GM12878 (cell line): ENCODE measurements at places on chromosomes 11 and 22.
A peak's percentile ranks its signal among the peaks of the same experiment; 100 is the strongest.

GRCh38 chr11:124875401-124875800, 10.2 kb downstream of the ROBO3 start:
- no peak for DNase-seq

DNA sequence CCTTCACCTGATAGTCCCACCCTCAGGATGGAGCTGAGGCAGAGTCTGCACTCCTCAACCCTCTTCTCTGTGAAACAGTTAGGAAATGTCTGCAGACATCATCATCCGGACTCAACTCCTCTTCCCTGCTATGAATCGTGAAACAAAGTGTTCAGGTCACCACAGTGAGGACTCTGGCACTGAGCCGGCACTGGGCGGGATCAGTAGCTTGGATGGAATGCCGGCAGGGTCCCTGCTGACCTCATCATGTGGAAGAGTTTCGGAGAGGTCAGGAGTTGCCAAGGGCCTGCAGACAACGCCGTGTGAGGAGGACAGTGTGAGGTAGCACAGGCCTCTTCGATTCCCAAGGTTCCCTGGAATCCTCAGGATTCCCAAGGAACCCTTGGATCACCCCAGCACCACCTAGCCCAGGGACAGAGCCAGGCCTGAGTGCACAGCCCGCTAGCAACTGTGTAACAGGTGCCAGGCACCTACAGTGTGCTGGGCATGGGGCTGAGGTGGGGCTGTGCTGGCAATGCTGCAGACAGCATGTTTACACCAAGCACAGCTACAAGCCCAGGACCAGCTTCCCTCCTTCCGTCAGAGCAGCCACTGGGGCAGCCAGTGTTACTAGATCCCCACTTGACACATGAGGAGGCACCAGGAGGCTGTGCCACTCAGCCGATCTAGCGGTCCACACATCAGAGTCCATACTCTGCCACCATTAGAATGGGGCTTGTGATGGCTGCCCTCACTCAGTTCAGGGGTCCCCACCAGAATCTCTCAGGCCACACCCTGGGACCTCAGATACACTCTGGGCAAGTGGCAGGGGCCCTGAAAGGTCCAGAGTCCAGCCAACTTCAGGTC, 693 bp upstream of the LINC01488 start:
- no peak for DNase-seq

DNA sequence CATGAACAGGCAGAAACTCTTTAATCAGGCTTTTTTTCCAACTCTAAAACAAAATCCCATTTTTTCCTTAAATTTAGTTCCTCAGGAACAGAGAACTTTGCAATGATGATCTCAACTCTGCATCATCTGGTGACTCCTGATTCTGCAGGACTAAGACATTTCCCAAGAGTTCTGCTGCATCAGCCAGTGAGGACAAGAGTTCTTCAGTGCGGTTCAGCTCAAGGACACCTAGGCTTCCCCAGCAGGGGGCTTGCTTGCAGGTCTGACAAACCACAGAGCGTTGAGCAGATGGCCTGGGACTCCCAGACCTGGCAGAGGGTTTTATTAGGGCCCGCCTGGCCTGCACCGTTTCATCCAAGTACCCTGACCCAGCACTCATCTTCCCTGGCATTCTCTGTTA, 6.4 kb downstream of the CDCA5 start:
- no peak for DNase-seq

GRCh38 chr11:34890812-34891211, 25.4 kb downstream of the APIP start:
- DNase-seq, result no peak

DNA sequence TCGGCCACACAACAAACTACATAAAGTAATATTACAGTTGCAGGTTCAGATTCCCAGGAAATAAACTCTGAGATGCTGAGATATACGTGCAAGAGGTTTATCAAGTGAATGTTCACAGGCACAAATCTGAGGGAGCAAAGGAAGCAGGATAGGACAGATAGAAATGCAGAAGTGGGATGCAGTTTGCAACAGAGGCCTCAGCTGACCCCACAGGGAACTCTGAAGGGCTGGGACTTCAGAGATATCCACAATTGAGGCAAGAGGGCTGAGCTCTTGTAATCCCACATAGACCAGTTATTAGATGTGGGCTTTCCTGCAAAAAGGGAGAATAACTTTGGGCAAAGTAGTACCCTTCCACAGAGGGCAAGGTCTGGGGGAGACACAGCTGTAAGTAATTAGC, 25.4 kb upstream of the ARHGAP20 start:
- DNase-seq, result no peak

DNA sequence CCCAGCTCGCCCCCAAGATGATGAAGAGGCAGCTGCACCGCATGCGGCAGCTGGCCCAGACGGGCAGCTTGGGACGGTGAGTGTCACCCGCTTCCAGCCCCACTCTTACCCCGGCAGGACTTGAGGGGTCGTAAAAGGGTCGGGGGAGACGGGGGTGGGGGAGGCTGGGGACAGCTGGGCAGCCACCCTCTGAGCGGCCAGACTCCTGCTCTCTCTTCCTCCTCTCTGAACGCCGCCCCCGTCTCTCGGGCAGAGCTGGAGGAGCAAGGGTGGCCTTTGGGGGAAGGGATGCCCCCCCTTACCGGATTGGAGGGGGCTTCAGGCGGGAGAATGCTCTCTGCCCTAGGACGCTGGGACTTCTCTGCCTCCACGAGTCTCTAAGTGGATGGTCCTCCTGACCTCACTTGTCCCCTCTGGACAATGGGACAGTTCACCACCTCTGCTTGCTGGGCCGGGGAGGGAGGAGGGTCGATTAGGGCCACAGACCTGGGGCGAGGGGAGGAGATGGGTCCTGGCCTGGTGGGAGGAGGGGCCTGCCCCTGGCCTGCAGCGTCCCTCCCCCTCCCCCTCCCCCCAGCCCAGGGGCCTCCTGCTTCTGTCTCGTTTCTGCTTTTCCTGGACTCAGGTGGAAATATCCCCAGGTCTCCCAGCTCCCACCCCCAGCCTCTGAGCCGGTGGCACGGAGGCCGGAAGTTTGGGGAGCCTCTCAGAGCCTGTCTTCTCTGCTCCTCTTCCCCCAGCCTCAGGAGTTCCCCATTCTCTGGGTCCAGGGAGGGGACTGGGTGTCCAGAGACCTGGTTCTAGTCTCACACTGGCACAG, 512 bp downstream of the SH3BP1 start:
- no peak for DNase-seq

DNA sequence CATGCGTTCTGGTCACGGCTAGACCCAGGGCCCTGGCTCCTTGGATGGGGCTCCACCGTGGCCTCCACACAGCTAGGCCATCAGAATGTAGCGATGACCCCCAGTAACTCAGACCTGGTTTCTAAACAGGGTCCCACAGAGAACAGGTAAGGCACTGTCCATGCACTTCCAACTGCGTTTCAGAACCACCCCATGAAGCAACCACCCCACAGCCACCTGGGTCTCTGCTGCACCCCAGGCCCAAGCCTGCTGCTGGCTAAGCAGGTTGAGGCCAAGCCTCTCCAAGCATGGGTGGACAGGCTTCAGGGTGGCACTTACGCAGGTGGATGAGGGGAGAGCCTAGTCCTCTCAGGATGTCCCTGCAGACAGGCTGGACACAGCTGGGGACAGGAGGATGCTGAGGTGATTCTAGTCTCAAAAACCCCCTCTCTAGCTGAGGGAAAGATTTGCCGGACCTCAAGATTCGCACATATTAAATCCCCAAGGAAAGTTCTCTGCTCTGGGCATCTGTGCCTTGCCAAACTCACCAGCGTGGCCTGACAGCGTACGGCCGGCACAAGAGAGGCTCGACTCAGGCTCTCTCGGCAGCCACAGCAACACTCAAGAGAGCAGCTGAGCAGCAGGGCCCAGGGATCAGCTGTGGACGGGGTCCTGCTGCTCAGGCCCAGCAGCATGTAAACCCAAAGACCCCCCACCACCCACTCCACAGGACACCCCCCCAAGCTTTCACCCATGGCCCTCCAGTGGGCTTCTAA, 141.6 kb downstream of the CRYBB2 start:
- DNase-seq, result no peak

DNA sequence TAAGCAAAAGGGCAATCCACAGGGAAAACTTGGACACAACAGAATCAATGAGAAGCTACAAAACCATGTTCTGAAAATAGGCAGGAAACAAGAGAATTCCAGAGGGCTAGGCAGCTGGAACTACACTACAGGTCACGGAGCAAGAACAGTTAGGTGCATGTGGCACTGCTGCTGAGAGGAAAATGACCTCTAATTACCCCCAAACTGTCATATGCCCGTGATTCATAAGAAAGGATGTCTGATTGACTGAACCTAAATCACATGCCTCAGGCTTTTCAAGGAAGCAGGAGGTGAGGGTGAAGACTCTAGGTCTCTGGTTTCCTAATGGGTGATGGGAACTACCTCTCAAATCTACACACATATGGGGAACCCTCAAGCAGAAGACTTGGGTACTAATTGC, 17.9 kb upstream of the RRAS2 start:
- DNase-seq, result no peak

- DNase-seq, result no peak
These were observed 73.0 kb downstream of the BLID start for GRCh38 chr11:122042981-122043380.

GRCh38 chr11:130023204-130023603, 20.6 kb upstream of the PRDM10 start:
- DNase-seq, result peak; percentile 88
